ENCODE measurements at places on chromosomes 12 and 14.
A peak's percentile ranks its signal among the peaks of the same experiment; 100 is the strongest.

DNA sequence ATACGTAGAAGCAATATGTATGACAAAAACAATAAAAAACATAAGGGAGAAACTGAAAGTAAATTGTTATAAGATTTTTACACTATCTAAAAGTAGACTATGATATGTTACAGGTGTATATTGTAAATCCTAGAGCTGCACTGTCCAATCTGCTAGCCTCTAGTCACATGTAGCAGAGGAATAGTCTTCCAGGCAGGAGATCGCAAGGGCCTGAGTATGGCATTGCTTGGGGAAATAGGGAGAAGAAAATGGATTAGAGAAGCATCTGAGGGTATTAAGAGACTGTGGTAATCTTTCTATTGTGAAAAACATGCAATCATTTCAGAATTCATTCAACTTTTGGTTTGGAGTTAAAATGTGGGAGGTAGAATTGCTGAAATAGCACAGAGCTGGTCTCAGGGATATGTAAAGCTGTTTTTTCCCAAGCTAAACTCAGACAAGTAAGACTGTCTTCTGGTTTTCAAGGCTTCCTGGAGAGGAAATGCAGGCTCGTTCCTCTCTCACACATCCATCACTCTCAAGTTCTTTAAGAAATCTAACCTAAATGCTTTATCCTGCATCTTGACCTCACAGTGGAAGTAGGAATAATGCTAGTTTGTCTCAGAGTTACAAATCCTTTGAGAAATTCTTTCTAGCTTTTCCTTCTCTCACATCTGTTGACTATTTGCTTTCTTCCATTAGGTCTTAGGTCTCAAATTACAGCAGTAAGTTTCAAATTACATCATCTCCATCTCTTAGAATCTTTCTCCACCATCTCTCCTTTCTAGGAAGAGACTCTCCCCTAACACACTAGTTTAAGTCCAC, 7.6 kb upstream of the CCDC184 start:
- DNase-seq: no peak

- no peak for DNase-seq
These were observed 56.1 kb downstream of the FIGNL2 start for GRCh38 chr12:51792417-51792816.

DNA sequence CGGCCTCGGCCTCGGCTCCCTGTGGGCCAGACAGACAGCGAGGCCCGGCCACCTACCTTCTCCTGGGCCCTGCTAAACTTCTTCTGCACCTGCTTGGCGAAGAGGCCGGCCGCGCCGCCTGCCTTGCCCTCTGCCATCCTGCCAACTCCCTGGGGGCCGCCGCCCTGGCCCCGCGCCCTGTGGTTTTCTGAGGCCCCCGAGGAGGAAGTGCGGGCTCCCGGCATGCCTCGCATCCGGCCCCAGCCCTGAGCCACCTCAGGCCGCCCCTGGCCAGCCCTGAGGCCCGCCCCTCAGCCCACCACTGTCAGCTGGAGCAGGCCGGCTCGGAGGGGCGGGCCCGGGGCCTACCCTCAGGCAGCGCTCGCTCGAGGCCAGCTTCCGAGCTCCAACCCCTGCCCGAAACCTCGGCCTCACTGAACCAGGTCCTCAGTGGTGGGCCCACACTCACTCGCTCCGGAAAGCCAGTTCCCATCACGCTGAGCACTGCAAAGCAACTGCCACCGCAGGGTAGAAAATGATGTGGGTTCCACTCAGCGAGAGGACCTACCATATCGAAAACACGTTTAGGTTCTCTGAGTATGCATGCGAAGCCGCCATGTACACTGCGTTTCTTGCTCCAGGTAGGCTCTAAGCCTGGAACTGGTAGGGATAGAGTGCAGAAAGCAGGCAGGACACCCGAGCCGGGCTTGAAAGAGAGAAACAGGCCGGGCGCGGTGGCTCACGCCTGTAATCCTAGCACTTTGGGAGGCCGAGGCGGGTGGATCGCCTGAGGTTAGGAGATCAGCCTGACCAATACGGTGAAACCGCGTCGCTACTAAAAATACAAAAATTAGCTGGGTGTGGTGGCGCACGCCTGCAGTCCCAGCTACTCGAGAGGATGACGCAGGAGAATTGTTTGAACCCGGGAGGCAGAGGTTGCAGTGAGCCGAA, at the start of gene BIN2:
Gene BIN2 (minus strand): TSS at position 209 of the 930 bp plus-strand sequence. CDS start 72 bp downstream, at position 137.
- no peak for DNase-seq

DNA sequence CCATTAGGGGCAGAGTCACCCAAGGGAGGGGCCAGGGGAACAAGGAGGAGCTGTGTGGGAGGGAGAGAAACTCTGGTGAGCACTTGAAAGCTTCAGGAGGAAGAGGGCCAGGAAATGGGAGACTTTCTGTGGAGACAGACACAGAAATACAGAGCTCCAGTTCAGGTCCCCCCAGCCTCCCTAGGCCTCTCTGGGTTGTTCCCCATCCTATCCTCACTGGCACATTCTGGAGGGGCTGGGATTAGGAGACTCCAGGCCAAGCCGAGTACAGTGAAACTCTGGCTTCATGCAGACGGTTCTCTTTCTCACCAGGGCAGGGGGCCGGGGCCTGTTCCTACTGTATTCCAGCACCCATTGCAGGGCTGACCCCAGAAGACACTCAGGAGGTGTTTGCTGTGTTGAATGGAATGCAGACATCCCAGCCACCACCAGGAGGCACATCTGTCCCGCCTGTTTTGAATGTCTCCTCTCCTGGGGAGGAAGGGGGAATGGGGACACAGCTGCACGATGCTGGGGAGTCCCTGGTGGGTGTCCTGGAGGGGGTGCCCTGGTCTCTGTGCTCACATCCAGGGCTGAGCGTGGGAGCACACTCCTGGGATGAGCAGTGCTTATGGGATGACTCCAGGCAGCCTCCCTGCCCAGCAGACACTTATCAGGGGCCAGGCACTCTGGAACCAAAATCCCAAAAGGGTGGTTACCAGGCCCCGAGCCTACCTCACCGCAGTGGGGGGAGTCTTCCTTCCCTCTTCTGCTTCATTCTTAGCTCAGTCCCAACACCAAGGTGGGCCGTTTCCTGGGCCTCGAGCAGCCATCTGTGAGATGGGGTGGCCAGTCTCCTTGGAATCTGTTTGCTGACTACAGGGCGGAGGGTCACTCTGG, 5.5 kb upstream of the KRT84 start:
- peak; percentile 58 for DNase-seq

DNA sequence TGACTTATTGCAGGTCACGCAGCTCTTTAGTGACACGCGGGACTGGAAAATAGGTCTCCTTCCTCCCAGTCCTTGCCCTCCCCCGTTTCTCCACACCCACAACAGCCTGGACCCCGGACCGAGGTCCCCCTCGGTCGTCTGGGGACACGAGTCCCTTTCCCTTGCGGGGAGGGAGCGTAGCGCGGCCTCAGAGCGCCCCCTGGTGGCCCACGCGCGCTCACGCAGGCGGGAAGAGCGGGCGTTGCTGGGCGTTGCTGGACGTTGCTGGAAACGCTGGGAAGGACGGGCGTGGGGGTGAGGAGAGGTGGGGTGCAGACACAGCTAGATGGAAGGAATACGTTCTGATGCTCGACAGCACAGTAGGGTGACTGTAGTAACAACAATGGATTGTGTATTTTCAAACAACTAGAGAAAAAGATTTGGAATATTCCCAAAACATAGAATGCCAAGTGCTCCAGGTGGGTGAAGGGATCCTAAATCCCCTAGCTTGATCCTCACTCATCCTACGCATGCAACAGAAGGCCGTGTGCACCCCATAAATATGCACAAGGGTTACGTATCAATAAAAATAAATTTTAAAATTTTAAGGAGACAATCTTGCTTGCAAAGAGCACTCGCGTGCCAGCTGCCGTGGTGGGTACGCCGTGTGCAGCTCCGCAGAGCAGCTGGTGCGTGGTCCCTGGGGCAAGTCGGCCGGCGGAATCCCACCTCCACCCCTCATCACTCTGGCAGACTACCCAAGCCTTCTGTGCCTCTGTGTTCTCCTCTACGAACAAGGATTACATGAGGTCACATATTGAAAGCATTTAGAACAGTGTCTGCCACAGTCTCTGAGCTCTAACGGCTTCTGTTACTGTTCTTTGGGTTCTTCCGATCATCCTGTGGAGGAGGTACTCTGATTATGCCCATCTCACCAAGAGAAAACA, 87.4 kb downstream of the B4GALNT3 start:
- DNase-seq: peak; percentile 74

- DNase-seq: no peak
These were observed 182.1 kb downstream of the CAPZA3 start for GRCh38 chr12:18919871-18920511.

GRCh38 chr14:21233457-21234076, 35.7 kb downstream of the HNRNPC start:
- DNase-seq: peak; percentile 48

All from A549 (cell line).